A172 (cell line): ENCODE measurements at places on chromosomes 3 and 15.
A peak's percentile ranks its signal among the peaks of the same experiment; 100 is the strongest.

GRCh38 chr3:14319654-14320182 is 82.7 kb upstream of the SLC6A6 start:
- peak; percentile 88 for DNase-seq

- DNase-seq: no peak
These were observed 36.7 kb upstream of the CTDSPL start for GRCh38 chr3:37824954-37825328.

DNA sequence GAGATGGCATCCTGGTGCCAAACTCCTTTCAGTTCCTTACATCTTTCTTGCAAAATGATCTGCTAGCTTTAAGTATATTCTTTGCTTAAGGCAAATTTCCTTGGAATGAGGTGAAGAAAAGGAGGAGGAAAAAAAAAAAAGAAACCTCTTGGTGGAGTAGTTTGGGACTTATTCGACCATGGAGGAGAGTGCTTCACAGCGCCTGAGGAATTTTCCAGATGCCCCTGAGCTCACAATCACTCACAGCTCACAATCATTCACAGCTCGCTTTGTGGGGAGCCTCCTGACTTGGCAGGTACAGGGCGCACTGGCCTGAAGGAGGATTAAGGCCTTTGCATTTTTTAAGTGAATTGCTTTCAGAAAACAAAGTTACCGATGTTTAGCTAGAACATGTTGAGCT is 53.9 kb downstream of the BOC start:
- DNase-seq: no peak

GRCh38 chr3:38655708-38656300 is 6.3 kb upstream of the SCN5A start:
- DNase-seq: peak; percentile 48

DNA sequence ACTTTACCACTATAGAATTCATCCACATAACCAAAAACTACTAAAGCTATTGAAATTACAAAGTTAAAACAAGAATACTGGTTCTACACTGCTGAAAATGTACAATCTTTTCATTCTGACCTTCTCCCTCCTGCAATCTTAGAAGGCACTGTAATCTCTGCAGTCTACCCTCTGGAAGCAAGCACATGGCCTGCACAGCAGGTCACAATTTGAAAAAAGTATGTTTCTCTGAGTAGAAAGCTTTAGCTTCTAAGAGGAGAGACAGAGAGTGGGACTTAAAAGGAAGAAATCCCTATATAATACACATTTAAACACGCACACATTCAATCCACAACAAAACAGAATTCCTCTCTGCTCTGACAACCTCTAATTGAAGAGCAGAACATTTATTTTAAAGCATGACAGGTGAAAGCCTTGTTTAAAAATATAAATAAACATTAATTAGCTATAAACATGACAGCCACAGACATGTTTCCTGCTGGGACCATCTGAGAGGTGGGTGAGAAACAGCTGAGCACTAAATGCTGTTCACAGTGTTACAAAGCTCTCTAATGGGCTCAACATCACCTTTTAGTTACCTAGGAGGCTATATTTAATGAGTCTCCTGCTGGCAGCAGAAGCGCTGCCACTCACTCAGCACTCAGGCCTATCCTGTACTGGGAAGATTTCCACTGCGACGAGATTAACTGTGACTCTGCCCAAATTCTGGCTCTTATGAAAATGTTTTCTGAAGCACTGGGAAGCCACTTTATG is 447.4 kb downstream of the AGBL1 start:
- DNase-seq: no peak

- no peak for DNase-seq
These were observed 103.0 kb upstream of the NAALADL2 start for GRCh38 chr3:174755833-174756829.

DNA sequence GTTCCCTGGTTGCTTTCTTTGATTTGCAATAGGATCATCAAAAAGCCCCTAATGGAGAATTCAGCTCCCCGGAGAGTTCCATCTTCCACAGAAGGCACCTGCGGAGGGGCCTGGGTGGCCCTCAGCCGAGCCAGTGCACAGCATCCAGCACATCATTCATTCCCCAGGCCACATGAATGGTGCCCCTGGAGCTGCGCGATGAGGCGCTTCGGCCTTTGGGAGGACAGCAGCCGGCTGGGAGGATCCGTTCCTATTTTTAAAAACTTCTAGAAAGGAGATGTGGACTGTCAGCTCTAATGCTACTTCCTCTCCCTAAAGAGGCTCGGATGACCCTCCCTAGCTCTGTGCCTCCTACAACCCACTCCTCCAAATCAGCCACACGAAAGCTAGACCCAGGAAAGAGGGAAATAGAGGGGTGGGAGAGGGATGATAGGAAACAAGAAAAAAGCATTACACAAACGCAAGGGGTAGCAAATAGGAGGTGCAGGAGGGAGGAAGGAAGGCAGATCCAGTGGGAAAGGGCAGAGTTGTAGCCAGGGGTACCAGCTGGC is 20.3 kb downstream of the EHD4 start:
- no peak for DNase-seq

DNA sequence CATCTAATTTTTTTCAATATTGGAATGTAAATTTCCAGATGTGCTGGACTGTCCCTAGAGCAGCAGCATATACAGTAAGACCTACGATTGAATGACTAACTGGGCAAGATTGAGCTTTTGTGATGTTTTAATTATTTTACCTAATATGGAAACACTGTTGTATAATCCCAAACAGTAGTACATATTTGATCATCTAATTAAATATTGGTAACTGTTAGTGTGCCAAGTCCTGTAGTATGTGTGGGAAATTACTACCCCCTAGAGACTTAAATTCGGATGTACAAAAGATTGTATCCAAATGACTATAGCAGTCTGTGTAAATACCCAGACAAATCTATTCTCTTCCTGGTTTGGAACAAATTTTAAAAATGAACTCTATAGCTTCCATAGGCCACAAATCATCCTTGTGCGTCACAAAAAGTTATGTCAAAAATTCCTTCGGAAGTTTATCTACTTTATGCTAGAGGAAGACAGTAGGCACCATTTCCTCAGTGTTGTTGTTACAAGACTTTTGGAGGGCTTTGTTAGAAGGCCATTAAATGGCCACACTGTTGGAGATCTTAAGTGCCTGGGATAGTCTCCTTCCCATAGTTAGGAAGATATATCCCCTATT is 41.6 kb downstream of the NKIRAS1 start:
- DNase-seq: no peak

- DNase-seq: no peak
These were observed 36.8 kb upstream of the CCDC50 start for GRCh38 chr3:191292243-191293015.

DNA sequence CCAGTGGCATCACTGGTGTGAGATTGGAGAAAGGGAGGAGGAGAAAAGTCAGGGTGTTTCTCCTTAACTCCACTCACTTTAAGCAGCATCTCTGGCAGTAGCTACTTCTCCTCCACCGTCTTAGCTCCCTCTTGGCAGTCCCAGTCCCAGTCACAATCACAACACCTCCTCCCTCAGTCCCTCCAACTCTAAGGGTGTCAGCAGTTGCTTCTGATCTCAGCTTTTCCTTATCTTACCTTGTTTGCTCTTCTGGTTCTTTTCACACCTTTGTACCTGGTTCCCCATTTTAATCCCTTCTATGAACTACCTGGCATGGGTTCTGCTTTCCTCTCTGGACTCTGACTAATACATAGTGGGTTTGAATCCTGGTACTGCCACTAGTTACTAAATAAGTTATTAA is 188.3 kb upstream of the CTDSPL start:
- DNase-seq: no peak

GRCh38 chr15:53974813-53975212 is 3.4 kb upstream of the UNC13C start:
- DNase-seq: no peak

DNA sequence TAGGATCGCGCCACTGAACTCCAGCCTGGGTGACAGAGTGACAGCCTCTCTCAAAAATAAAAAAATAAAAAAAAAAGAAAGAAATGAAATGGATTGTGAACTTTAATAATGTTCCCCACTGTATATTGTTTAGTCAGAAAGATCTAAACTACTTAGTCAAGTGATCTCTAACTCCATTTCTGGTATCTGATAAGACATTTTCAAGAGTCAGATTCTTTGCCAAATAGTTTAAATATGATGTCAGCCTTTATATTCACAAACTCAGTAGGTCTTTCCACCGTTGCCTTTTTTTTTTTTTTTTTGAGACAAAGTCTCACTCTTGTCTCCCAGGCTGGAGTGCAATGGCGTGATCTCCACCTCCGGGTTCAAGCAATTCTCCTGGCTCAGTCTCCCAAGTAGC is 29.0 kb upstream of the OSBPL11 start:
- DNase-seq: peak; percentile 81

DNA sequence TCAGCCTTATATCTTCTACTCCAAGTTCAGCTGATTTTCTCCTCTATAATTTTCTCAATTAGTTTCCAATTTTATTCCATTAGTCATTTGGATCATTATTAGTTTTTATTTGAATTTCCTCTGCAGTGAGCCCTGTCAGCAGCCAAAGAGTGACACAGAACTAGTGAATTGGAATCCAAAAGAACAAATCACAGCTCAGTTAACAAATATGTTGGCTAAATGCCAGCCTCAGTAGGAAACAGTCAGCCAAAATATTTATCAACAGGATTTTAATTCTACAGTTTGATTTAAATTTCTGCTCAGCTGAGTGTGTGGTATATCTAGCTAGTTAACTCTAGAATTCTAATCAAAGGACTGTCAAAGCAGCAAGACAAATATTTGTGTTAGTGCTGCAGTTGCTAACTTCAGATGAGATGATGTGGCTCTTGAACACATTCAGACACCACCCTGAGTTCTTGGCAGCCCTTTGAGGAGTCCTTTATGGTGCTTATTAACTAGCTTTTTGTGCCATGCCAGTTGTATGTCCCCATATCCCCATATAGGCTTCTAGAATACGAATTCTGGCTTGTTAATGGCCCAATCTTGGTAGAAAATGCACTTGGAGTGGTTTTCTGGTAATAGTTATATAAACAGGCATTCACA is 194.5 kb downstream of the CPNE4 start:
- no peak for DNase-seq

DNA sequence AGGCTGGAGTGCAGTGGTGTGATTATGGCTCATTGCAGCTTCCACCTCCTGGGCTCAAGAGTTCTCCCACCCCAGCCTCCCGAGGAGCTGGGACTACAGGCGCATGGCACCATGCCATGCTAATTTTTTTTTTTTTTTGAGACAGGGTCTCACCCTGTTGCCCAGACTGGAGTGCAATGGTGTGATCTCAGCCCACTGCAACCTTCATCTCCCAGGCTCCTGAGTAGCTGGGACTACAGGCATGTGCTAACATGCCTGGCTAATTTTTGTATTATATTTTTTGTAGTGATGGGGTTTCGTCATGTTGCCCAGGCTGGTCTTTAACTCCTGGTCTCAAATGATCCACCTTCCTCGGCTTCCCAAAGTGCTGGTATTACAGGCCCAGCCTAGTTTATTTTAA is 4.0 kb downstream of the TEX9 start:
- no peak for DNase-seq

- DNase-seq: no peak
These were observed 35.6 kb downstream of the CTSH start for GRCh38 chr15:78909160-78909695.

DNA sequence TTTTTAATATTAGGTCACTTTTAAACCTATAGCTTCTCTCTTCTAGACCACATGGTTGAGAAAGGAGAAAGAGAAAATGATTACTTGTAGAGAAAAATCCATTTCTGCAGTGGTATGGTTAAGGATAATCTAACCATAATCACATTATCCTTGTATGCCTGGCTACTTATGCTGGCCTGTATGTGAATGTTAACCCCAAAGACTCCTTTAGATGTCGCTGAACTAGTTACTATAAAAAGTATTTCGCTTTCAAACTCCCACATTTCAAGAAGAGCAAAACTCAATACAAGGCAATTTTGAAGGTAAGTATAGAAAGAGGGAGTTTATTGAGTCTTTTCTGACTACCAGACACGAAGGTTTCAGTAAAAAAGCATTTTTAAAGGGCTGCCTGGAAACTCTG is 2.2 kb downstream of the KCTD6 start:
- no peak for DNase-seq

DNA sequence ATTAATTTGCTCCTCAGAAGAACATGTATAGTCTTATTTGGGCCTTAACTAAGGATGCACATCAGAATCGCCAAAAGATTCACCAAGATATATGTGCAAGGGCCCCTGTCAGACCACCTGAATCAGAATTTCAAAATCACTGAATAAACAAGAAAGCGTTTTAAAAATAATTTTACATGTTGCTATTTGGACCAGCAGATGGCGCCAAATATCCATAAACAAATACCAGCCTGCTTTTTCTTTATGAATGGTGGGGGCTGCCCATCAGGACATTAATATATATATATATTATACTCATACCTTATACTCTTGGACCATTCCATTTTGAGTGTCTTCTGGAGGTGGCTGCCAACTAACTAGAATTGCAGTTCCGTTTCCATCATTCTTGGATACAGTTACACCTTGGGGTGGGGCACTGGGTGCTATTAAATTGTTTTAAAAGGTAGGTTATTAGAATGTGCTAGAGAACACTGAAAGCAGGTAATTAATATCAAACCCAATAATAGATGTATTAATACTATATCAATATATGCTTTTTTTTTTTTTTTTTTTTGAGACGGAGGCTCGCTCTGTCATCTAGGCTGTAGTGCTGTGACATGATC is 1108.3 kb downstream of the ROBO1 start:
- peak; percentile 40 for DNase-seq

GRCh38 chr15:75149867-75150709 is 51.6 kb upstream of the C15orf39 start:
- peak; percentile 99 for DNase-seq

GRCh38 chr3:196639483-196640296 is at the start of gene NRROS:
Gene NRROS, plus strand, starts transcription at chr3:196639694. Its CDS starts 14,846 bp downstream, at chr3:196654540.
- DNase-seq: no peak

GRCh38 chr3:107870943-107871638 is 219.7 kb downstream of the CD47 start:
- DNase-seq: no peak

- no peak for DNase-seq
These were observed 94.0 kb upstream of the THBS1 start for GRCh38 chr15:39486621-39487457.

GRCh38 chr3:147651107-147651778 is 242.1 kb downstream of the ZIC1 start:
- peak; percentile 8 for DNase-seq

GRCh38 chr3:10283638-10284037 is 9.1 kb downstream of the GHRL start:
- no peak for DNase-seq

DNA sequence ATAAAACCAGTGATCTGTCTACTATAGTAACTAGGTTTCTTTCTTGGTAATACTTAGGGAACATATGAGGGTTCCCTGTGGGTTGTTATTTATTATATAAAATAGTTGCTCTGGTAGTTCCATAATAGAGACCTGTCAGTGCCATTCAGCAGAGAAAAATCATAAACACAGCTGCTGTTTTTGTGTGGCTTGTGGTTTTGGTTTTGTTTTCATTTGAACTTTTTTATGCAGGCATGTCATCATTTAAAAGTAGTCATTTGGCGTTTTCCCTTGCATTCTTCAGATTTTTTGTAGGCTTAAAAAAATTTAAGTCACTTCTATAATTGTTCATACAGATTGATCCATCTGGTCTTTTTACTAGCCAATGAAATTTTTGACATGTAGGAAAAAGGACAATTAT is 47.9 kb downstream of the PIK3CA start:
- peak; percentile 71 for DNase-seq
